Fibroblast of skin of right biceps (primary cell): ENCODE measurements at places on chromosomes 12 and 14.

GRCh38 chr14:51285120-51285519 lies 45.1 kb downstream of the TMX1 start:
- DNase-seq: no peak

DNA sequence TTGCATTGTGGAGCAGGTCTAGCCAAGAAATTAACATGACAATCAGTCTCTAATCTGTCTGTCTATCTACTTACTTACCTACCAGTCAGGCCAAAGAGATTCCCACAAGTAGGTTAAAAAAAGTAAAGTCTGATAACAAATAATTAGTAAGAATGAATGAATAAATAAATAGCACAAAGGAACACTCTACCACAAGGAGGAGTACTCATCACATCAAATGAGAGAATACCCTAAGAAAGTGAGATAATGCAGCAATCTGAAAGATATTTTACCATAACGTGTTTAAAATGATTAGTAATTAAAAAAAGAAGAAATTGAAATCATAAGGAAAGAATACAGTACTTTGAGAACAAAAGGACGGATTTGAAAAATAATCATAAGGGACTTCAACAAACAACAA lies 187.2 kb downstream of the SYNE2 start:
- peak; percentile 7 for DNase-seq

- DNase-seq: peak; percentile 60
These were observed 331.6 kb downstream of the PCNX1 start for GRCh38 chr14:71238835-71239234.

- peak; percentile 54 for DNase-seq
These were observed 172.2 kb upstream of the GZMB start for GRCh38 chr14:24806061-24806678.

GRCh38 chr12:53232646-53233461 lies 845 bp upstream of the RARG start:
- peak; percentile 48 for DNase-seq

- DNase-seq: no peak
These were observed 42.4 kb downstream of the CKAP4 start for GRCh38 chr12:106205208-106206069.

DNA sequence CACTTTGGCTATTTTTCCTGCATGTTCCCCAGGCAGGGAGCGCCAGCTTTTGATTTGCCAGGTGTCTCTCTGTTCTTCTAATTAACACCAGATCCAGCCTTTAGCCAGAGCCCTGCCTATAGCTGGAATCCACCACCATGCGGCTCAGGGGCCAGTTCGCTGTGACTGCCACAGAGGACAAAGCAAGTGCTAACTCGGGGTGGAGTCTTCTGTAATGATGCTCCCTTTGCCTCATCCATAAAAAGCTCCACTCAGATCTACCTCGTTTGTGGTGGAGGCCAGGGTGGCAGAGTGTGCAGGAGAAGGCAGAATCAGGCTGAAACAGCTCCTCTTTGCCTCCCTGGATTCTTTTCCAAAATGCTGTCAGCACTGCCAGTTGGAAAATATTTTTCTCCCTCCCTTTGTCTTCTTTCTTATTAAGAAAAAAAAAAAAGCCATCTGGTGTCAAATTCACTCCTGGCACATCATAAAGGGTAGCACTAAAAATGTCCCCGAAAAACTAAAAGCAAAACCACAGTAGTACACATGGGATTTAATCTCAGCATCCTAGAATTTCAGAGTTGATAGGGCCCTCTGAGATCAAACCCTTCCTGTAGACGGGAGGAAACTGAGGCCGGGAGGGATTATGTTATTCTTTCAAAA lies 18.0 kb upstream of the CTDSP2 start:
- peak; percentile 61 for DNase-seq

- DNase-seq: peak; percentile 10
These were observed 32.6 kb upstream of the LMNTD1 start for GRCh38 chr12:25585662-25586061.

DNA sequence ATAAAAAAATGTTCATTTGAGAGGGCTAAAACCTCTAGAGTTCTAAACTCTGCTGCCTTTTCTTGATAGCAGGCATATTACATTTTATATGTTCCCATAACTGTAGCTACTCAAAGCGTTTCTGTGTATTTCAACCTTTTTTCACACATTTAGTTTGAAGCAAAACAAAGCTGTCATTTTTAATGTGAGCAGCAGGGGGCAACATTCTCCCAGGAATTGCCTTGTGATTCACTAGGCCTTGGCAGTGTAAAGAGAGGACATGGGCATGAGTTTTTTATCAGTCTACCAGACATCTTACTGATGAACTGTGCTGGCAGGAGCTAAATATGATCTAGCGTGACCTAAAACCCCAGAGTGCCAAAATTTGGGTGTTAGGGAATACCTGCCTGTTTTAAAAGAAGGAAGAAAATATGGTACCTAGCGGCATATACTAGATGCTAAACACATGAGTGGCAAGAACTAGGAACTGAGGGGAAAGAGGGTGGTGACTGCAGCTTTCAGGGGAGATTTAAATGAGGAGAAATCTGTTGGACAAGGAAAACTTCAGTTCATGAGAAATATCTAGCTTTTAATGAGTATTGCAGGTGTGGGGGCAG lies 65.3 kb downstream of the IFT43 start:
- DNase-seq: peak; percentile 53

DNA sequence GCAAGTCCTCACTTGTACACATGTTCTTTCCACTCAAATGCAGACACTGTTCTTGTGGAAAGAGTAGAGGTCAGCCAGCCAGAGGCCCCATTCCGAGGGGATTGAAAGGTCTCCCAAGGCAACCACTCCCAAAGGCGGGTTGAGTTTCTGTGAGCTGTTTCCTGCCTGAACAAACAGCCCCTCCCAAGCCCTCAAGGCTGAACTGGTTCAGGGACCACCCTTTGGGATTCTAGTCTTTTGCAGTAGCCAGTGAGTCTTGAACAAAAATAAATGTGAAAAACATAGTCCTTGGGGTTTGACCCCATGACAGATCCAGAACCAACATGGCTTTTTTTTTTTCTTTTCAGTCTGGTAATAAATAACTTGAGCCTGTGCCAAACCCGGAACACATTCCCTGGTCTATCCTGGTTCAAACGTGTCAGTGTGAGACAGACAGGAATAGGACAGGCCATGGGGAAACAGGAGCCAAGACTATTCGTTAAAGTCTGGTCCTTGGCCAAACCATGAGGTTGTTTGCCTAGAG lies 17.6 kb upstream of the STK38L start:
- DNase-seq: no peak

DNA sequence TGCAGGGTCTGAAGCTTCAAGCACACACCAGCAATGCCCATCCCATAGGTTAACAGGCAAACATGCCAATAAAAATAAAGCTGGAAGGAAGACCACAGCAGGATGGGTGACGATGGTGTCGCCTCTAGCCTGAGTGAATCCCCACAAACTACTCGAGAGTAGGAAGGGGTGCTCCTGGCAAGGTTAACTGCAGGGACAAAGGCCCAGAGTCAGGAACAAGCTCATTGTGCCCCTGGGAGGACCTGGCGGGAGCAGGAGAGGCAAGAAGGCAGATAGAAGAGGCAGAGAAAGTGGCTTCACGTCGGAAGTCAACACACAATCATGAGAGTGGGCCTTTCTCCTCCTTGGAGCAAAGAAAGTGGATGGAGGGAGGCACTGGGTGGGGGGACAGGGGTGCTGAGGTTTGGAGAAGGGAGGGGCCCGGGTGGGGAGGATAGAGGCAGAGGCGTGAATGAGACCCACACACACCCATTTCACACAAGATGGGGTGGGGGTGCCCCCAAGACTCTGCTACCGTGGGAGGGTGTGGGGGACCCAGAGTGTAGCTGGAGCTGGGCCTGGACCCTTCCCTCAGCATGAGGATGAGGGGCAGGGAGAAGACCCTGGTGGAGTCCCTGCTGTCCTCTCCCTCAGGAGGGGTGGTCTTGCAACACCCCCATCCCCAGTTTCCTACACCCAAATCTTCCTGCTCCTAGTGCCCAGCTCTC lies 43.1 kb downstream of the DIO3 start:
- DNase-seq: no peak

GRCh38 chr14:54936816-54937215 lies 34.2 kb upstream of the GCH1 start:
- DNase-seq: no peak

GRCh38 chr12:131543040-131543439 lies 167.8 kb upstream of the SFSWAP start:
- DNase-seq: no peak
